ENCODE measurements at places on chromosomes 4 and X. TPM values are rescaled to one million over a fixed set of nuclear protein-coding genes. Genes with fewer than 3 reads are reported as not detected.

DNA sequence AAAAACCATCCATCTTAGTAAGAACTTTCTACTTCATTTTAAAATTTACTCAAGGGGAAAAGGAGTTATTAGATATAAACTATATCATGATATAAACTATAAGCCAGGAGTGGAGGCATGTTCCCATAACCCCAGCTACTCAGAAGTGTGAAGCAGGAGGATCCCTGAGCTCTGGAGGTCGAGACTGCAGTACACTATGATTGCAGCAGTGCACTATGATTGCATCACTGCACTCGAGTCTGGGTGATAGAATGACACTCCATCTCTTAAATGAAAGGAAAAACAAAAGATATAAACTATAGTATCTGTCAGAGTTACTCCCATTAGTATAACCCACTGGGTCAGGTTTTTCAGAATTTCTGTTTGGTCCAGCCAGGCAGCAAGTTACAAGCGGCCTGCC lies 47.6 kb downstream of the RPS3A start:
- peak; percentile 24 for DNase-seq

DNA sequence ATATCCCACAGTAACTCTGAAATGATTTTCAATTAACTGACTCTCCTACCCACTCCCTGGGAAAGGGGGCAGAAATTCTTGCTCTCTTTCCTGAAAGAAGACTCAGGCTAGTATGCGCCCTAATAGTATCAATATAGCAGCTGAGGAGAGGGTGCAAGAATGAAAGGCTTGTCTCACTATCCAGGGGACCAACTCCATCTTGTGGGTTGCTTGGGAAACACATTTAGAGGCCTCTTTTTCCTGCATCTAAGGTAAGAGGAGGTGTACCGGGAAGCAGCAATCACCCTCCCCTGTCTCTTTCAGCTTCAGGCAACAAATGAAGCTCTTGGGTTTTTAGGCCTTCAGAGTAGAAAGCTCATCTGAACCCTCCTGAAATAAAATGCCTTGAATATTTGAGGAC lies 11.3 kb downstream of the TMEM255A start:
- peak; percentile 48 for DNase-seq

DNA sequence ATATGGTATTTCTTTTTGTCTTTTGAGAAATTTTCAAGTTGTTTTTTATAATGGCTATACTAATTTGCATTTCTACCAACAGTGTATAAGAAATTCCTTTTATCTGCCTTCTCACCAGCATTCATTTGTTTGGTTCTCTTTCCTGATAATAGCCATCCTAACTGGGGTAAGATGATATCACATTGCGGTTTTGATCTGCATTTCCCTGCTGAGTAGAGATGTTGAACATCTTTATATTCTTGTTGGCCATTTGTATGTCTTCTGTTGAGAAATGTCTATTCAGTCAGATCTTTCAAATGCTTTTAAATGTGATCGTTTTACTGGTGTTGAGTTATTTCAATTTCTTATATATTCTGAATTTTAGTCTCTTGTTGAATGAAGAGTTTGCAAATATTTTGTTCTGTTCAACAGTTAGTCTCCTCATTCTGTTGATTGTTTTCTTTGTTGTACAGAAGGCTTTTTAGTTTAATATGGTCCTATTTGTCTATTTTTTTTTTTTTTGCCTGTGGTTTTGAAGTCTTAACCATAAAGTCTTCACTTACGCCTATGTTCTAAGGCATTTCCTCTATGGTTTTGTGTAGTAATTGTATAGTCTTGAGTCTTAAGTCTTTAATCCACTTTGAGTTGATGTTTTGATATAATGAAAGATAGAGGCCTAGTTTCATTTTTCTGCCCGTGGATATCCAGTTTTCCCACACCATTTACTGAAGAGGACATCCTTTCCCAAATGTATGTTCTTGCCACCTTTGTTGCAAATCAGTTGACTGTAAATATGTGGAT lies 1566.9 kb downstream of the STIM2 start:
- DNase-seq: no peak

DNA sequence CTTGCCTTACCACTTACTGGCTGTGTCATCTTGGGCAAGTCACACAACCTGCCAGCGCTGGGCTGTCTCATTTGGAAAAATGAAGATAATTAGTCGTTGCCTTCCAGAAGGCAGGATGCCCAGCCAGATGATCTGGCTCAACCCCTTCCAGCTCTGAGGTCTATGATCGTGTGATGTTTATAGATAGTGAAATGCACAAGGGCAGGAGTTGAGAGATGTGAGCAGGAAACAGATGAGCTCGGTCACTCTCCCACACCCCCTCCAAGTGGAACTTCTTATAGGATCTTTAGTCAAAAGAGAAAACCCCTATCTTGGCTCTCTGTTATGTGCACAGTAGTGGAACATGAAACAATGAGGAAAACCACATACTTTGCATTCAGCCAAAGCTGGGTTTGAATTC lies 336.8 kb upstream of the PPARGC1A start:
- no peak for DNase-seq

Gene NUDT6
- total RNA-seq: 6.7 TPM

- no peak for DNase-seq
Observed at GRCh38 chr4:114012749-114013148, 33.3 kb upstream of the ARSJ start.

DNA sequence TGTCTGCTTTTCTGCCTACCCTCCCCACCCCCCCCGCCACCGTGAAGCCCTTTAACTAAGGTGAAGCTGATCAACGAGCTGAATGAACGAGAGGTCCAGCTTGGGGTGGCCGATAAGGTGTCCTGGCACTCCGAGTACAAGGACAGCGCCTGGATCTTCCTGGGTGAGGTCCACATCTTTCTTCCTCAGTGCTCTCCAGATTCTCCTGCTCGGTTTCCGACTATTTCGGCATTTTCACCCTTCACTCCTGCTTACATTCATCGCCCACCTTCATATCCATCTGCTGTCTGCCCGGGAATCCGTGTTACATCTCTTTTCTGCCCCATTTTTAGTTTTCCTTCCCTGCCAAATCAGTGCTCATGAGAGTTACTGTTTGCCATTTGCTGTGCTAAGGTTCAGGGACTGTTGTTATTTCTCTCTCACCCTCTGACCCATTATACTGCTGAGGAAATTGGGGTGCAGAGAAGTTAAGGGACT lies 459 bp downstream of the RBMX2 start:
- DNase-seq: no peak

DNA sequence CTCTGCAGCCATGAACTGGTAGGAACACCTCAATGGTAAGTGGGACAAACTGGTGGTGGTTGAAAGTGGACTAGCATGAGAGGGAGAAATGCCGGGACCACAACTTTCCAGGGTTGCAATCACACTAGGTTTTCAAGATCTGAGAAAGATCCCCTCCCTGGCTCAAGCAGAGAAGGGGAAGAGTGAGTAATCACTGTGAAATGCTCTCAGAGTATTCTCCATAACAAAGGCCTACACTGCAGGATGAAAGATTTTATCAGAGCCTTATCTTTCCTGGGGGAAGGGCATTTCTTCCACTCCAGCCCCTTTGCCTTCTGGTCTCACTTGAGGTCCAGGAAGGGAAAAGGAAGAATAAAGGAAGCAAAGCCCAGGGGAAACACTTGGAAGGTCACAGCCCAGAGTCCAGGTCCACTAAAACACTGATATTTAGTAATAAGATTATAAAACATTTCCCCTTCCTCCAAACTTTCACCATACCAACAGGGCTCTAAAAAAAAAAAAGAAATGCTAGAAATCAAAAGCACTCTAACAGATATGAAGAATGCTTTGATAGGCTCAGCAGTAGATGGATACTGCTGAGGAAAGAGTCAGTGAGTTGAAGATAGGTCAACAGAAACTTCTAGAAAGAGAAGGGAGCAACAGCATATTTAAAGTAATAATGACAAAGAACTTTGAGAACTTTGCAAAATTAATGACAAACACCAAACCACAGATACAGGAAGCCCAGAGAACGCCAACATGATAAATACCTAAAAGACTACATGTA lies 95.9 kb downstream of the WDFY3 start:
- peak; percentile 27 for DNase-seq

Gene SLC10A4
- total RNA-seq: not detected

GRCh38 chr4:15659768-15660570 lies 4.8 kb upstream of the FBXL5 start:
- DNase-seq: peak; percentile 86

DNA sequence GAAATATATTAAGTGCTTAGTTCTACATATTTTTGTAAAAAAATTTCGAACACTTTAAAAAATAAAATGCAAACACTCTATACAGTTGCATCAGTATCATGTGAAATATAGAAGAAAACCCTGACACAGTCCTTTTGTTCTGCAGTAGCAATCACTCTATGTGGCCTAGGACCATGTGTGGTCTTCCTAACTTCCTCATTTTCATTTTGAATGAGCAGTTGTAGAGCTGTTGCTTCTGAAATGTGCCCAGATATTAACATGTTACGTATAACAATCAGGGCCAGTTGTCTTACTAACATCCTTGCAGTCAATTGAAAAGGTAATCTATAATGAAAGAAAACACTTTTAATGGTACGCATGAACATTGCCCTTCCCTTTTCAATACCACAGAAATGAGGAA lies 107.9 kb downstream of the ZNF827 start:
- no peak for DNase-seq

Gene ZNF674
- total RNA-seq: 7.2 TPM

Gene CNGA2
- total RNA-seq: not detected

- DNase-seq: peak; percentile 25
Observed at GRCh38 chrX:154457491-154458115, 478 bp upstream of the PLXNA3 start.

Gene PASD1
- not detected for total RNA-seq

Gene PPBP
- total RNA-seq: not detected

Gene TRIM60
- total RNA-seq: not detected

GRCh38 chrX:69615779-69616456 lies at the start of gene EDA:
EDA (plus strand) TSS chrX:69616113.
- peak; percentile 86 for DNase-seq

DNA sequence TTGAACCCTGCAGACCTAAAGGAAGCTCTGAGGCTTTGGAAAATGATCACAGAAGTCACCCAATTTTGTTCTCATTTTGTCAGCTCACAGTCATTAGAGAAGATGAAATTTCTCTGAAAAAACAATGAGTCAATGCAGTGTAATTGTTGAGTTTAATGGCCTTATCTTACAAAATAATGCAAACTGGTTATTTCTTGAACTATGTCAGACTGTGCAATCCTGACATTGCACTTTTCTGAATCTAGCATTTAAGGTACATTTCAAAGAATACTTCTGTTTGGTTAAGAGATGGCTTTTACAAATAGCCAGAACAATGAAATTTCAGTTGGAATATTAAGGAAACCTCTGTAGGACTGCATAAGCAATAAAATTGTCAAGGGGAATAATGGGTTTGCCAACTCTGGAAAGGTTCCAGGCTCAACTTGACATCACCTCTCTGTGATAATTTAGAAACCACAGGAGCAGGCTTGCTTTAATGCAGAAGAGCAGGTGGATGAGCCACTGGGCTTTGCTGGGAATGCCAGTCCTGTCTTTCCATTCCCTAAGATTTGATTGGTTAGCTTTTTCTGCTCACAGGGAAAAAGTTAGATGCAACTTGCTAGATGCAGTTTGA lies 222.8 kb downstream of the FRMPD4 start:
- peak; percentile 42 for DNase-seq

GRCh38 chrX:9278475-9279233 lies 186.2 kb upstream of the TBL1X start:
- no peak for DNase-seq
